Stimulated activated CD8-positive, alpha-beta memory T cell treated with anti-CD3 and anti-CD28 coated beads, Interleukin-4, amount 100 ng/mL, for 24 hours (primary cell): ENCODE measurements at places on chromosomes 4 and X.

DNA sequence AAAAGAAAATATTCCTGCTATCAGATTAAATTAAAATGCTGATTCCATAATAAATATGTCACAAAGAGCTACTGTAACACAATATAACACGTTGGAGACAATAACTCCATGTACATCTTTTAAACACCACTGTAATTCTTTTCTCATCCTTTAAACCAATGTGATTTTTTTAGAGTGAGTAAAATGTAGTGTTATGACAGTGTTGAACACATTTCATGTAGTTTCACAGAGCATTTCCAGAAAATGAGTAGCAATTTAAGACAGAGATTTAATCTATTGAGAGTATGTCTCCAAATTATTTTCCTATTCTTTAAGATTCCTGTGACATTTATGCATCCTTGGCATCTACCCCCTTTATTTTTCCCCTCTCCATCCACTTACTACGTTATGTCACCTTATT lies 17.1 kb upstream of the PRRG1 start:
- no peak for DNase-seq

- DNase-seq, result no peak
Measured at GRCh38 chr4:8326206-8326605, 56.7 kb downstream of the HTRA3 start.

GRCh38 chr4:139438141-139438540 lies 15.8 kb upstream of the RAB33B start:
- no peak for DNase-seq

GRCh38 chr4:11650801-11651596 lies 222.3 kb upstream of the HS3ST1 start:
- DNase-seq, result no peak

DNA sequence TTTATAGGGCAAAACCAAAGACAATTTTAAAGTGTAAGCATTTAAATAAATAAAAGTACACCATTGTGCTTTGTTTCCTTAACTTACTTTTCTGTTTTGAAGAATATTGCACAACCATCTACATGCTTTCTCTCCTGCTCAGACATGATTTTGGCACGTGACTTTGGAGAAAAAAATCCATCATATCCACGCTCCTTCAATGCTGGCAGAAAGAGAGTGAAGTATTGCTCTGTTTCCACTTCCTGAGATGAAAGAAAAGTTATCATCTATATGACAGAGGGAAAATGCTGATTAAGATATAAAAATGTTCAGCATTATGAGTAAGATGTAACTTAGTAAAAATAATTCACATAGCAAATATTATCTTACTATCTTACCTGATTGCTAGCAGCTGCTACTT lies 77.1 kb downstream of the CNOT6L start:
- no peak for DNase-seq
